ENCODE measurements at places on chromosomes 6 and 20.

DNA sequence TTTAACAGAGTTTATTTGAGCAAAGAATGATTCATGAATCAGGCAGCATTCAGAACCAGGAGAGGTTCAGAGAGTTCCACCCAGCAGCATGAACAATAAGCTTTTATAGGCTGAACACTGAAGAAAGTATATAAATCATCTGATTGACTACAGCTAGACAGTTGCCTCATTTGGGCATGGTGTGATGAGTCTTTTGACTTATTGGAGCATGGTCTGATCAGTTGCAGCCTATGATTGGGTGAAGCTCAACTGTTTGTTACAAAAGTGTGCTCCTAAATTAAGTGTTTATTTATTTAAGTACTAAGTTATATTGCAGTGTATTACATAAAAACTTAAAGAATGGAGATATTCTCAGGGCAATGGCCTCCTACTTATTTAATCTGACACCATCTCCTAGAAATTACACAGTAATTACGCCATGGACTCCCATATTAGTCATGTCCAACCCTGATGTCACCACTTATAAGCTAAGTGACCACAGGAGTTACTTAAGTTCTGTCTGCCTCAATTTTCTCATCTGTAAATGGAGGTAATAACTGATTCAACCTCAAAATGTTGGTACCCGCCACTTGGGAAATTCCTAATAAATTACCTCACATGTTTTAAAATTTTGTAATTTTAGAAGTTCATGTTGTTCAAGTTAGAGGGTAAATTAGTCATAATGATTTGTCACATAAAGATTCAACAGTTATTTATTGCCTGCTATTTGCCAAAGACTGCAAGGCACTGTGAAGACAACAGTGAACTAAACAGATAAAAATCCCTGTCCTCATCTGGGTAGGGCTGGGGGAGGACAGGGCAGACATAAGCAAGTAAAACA, 15.2 kb upstream of the ROS1 start:
- no peak for DNase-seq

DNA sequence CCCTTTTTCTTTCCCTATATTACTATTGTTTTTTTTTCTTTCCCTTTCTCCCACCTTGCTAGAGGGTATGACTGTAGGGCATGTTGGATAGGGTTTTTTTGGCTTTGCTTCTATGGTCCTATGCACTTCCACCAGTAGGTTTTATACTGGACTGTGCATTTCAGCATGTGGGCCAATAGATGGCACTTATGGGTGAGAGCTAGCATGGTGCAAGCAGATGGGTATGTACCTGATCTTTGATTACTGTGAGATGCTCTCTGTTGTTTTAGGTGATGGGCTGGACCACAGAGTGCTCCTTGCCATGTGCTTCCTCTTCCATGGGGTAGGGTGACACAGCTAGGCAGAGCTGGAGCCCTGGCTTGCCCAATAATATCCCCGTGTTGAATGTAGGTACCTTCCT, 128.5 kb upstream of the CHD6 start:
- no peak for DNase-seq

DNA sequence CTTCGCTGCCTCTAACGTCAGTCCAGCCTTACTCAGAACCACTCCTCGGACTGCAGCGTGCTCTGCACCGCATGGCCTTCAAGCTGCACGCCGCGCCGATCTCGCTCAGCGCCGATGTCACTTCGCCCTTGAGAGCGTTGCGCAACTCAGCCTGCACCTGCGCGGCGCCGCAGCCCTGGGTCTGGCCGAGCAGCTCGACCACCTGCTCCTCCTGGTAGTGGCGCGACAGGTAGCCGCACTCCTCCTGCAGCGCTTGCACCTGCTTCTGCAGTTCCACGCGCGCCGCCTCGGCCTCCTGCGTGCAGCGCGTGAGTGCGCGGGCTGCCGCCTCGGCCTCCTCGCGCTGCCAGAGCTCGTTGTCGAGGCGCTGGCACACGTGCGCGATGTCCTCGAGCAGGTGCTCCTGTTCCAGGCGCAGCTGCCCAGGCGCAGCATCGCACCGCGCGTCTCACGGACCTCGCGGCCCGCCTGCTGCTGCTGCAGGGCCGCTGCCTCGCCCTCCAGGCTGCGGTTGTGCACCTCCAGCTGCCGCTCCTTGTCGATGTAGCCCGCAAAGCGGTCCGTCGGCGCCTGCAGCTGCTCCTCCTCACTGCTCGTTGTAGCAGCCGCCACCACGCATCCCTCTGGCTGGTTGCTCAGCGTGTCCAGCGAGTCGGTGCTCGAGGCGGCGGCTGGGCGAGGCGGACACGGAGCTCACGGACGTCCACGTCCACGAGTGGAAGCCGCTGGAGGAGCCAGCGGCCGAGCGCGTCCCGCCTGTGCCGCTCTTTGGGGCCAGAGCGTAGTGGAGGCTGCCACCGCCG, 380.6 kb upstream of the CHD6 start:
- DNase-seq: no peak

DNA sequence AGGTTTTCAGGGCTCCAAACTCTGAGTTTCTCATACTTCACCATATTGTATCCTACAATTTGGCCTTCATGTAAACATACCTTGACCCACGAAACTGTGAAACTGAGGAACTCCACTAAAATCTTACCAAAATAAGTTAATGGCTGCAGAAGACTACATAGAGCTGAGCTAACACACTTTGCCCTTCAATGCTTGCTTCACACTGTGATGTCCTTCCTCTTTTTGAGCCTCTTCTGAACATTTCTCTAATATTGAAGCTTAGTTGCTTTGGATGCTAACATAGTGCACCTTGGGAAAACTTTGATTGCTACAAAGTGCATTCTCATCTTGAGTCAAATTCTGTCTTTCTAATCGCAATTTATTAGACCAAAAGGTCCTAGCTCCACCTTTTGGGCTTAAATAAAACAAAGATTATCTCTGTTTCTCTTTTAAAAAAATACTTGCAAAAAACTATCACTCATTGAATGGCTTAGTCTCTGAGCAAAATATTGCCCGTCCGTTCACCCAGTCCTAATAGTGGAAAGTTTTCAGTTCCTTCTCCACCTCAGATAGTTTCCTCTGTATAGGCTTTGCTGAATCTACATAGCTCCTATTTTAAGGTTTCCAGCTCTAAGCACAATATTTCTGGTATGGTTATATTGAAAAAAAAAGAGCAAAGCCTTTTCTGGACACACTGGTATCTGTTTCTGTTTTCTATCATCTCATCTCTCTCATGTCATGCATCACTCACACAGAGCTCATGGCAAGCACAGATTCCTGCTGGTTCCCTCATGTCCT, 494.6 kb downstream of the RFPL4B start:
- no peak for DNase-seq

GRCh38 chr6:105838171-105838570, 248.0 kb upstream of the PRDM1 start:
- no peak for DNase-seq

DNA sequence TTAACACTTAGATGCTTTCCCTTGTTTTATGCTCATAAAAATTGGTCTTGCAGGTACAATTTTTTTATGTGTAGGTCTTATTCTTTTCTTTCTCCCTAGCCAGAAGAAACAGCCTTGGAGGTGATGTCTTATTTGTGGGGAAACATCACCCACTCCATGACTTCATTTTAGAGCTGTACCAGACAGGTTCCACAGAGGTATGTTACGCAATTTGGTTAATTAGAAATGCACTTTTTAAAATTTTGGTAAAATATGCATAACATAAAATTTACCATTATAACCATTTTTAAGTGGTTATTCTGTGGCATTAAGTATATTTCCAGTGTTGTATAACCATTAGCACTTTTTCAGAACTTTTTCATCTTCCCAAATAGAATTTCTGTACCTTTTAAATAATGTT, 41.3 kb downstream of the NKX2-4 start:
- no peak for DNase-seq

GRCh38 chr20:38674092-38674764, 50.1 kb upstream of the SLC32A1 start:
- peak; percentile 78 for DNase-seq

- no peak for DNase-seq
Measured at GRCh38 chr20:4670469-4670868, 51.2 kb upstream of the PRND start.

Measured in stimulated activated CD8-positive, alpha-beta memory T cell treated with anti-CD3 and anti-CD28 coated beads, Interleukin-4, amount 100 ng/mL, for 48 hours (primary cell).